ENCODE measurements at places on chromosomes 2 and 18.
A peak's percentile ranks its signal among the peaks of the same experiment; 100 is the strongest.

DNA sequence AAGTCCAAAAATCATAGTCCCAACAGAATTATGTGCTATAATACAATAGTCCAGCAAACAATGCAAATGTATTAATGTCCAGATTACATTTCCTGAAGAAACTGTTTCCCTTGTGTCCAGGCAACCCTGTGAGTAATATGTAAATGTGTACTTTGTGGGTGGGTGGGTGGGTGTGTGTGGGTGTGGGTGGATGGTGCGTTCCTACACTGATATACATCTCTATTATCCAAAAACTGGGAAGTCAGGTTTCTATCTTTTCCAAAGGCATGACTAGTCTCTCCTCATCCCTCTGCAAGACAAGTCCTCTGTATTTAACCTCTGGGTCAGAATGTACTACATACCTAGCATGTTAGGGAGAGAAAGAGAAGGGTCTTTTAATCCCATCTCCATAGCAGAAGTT is 71.6 kb downstream of the LNPK start:
- DNase-seq, result no peak

- DNase-seq, result no peak
These were observed 603.7 kb downstream of the ARHGAP15 start for GRCh38 chr2:143732871-143733270.

DNA sequence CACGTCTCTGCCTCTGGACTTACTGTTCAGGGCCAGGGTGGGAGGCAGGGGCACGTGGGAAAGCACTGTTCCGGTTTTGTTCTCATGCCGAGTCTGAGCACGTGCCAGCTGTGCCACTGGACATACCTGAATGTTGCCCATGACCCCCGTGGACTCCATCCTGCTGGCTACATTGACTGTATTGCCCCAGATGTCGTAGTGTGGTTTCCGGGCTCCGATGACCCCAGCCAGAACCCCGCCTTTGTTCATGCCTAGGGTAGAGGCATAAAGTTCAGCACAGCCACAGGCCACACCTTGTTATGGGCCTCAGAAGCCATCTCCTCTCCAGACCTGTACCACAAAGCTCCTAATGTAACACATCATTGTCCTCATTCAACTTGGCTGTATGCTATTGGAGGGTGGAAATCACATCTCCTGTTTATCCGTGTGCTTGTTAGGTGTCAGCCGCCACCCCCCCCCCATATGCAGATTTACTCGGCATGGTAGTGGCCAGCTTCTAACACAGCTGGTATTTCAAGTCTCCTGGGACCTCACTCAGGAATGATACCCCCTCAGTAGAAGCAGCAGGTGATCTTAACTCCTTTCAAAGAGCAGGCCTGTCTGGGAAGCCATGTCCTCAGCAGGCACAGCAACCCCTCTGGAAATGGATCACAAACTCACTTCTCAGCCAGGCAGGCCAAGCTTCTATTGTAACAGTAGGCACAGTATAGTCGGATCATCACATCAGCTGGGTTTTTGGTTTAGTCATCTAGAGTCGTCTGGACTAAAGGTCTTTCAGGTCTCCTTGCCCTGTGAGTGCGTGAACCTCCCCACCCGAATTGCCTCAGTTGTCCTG is 27.6 kb downstream of the CENPO start:
- DNase-seq, result no peak

GRCh38 chr2:61640406-61640805 is 102.2 kb upstream of the XPO1 start:
- DNase-seq, result no peak

GRCh38 chr2:127084611-127085316 is 22.2 kb downstream of the BIN1 start:
- no peak for DNase-seq

GRCh38 chr2:25310965-25311864 is 30.5 kb downstream of the DNMT3A start:
- DNase-seq, result no peak

DNA sequence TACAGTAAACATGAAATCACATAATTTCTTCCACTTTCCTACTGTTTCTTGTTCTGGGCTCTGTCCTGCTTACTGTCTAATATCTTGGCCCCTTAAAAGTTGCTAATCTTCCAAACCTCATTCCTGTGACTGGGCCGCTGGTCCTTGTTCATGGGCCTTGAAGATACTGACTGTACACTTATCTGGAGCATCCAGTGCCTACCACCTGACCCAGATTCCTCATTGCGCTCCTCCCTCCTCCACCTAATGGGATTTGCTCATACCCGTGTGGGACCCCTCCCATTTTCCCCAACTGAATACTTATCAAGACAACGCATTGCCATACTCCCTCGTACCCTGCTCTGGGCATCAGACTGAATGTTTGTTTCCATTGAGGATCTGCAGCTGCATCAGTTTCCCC is 6.1 kb upstream of the IL37 start:
- DNase-seq, result no peak

DNA sequence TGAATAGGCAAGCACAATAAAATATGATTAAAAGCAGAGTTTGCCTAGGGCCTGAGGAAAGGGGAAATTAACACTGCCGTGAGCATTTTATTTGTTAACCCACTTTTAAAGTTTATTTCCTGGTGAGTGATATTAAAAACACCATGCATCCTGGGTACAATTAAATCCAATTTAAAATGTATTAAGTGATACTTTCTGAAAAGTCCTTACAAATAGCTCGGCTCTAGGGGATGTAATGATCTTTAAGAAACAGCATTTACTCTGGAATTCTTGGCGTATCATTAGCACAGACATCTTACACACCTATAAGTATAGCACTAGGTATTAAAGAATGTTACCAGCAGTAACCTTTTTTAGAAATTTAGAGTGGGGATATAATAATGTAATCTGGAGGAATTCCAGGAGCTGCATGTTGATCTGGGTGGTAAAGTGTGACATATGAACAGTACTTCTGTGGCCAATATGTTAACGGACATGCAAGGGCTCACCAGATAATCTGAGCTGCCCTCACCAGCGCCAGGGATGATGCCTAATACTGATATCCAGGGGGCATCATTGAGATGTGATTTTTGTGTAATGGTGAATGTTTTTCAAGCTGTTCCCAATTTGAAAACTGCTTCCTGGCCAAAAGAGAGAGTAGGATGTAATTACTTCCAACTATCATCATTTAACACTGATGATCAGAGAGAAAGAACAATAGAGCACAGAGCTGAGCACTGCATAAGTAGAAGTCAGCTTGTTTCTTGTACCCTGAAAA is 235.9 kb downstream of the DSEL start:
- no peak for DNase-seq

GRCh38 chr18:45324495-45325113 is 290.7 kb upstream of the SLC14A2 start:
- DNase-seq, result no peak

DNA sequence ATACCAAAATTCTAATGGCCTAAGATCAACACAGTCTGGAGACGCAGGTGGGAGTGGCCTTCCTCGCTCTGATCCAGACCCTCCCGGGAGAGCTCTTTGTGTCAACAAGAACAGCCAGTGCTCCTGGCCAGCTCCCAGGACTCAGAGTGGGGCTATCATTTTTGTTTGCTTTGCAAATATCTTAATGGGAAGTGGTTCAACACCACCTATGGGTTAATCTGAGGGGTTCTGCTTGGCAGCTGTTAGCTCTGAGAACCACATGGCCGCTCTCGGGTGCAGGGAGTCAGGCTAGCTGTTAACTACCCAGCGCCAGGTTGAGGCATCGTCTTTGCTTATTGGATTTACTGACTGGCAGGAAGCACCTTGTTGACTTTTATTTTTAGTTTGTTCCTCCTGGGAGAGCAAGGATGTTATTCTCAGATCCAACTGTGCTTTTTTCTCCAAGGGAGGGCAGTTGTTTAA is 184.8 kb upstream of the SP5 start:
- peak; percentile 96 for DNase-seq

GRCh38 chr2:177287814-177288213 is 23.3 kb upstream of the NFE2L2 start:
- DNase-seq, result no peak

- peak; percentile 87 for DNase-seq
These were observed 1.7 kb downstream of the ARHGAP28 start for GRCh38 chr18:6731222-6731596.

DNA sequence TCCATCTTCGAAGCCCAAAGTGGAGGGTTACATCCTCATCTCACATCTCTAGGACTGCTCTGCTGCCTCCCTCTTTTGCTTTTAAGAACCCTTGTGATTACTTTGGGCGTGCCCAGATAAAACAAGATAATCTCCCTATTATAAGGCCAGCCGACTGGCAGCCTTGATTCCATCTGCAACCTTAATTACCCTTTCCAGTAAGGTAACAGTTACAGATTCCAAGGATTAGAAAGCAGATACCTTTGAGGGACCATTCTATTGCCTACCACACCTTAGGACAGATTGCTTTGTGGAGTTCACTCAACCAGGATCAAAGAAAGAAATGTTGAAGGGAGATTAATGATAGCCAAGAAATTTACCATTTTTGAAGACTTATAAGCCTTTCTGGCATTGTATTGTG is 250.8 kb upstream of the ACVR2A start:
- no peak for DNase-seq

- DNase-seq, result no peak
These were observed 327.1 kb downstream of the CCDC178 start for GRCh38 chr18:33113416-33113815.

- DNase-seq, result no peak
These were observed 63.3 kb upstream of the STK17B start for GRCh38 chr2:196234672-196235071.

DNA sequence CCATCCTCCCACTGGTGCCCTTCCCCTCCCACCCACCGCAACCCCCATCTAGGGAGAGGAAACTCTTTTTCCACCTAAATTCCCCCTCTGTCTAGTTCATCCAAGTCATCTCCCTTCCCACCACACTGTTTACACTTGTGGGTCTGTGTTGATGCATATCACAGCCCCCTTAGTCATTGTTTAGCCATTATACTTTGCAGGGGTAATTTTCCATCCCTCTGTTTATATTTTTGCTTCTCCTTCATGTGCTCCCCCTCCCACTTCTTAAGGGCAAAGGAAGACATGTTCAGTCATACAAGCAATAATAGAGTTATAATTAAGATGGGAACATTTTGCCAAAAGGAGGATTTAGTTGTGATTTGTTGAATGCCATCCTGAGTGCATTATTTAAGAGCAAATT is 187.8 kb upstream of the TNP1 start:
- DNase-seq, result no peak

- DNase-seq, result no peak
These were observed 107.5 kb downstream of the TMEM163 start for GRCh38 chr2:134611316-134611715.

- no peak for DNase-seq
These were observed 101.3 kb upstream of the ID2 start for GRCh38 chr2:8580316-8581233.

GRCh38 chr18:79211844-79212243 is 142.7 kb downstream of the ATP9B start:
- no peak for DNase-seq

DNA sequence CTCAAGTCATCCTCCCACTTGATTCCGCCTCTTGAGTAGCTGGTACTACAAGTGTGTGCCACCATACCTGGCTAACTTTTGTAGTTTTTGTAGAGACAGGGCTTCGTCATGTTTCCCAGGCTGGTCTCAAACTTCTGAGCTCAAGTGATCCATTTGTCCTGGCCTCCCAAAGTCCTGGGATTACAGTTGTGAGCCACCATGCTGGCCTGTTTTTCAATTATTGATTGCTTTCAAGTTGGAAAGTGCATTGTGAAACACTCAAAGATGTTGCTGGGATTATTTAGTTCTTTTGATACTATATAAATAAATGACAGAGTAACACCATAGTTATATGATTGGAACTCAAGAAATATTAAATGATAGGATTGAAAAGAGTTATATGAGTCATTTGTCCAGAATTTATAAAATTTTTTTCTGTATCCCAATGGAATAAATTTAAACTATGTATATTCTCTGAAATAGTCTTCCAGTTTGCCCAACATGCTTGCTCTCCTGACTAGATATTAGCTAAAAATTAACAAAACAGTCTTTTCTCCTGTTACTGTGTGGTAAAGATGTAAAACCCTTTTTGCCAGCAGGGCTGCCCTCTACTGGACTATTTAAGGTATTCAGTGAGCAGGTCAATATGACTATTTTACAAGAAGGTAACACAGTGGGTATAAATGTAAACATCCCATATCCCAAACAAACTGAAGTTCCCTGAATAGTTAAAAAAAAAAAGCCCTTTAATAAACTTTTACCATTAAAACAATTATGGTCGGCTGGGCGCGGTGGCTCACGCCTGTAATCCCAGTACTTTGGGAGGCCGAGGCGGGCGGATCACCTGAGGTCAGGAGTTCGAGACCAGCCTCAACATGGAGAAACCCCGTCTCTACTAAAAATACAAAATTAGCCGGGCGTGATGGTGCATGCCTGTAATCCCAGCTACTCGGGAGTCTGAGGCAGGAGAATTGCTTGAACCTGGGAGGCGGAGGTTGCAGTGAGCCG is 42.7 kb downstream of the ACSL3 start:
- DNase-seq, result no peak

DNA sequence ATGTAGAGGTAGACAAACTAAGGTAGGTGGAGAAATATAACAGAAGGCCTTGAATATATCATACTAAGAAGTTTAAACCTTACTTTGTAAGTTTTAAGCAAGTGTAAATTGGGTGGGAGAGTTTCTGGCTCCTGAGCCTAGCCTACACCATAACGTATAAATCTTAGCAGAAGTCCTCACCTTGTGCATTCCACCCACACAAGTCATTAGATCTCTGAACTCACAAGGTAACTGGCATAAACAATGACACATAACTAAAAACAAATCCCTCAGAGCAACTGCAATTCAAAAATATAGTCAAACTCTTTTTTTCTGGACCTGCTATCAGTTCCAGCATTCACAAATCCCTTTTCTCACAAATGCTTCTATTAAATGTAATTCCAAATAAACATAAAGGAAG is 9.4 kb downstream of the REV1 start:
- no peak for DNase-seq

DNA sequence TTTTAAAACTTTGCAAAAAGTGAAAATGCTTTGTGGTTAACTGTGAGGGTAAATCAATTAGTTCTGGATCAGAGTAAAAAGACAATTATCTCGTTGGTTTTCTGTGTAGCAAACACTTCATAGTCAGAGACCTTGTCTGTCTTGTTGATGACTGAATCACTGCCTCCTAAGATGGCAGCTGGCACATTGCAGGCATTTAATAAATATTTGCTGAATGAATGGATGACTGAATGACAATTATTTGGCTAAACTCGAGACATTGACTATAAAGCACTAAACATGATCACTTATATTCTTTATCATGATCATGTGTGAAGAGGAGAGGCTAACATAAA is 96.2 kb downstream of the MAIP1 start:
- no peak for DNase-seq

GRCh38 chr2:11930211-11930761 is 183.9 kb downstream of the LPIN1 start:
- peak; percentile 54 for DNase-seq
